ENCODE measurements at places on chromosomes 2 and 18.

DNA sequence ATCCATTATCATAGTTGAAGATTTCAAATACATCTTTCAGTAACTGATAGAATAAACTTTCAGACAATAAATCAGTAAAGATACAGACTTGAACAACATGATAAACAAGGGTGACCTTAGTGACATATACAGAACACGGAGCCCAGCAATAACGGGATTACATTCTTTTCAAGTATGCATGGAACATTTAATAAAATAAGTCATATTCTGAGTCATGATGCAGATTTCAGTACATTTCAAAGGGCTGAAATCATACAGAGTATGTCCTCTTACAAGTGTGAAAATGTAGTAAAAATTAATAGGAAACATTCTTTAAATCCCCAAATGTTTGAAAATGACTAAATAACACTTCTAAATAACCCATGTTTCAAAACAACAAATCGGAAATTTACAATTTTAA lies 17.2 kb upstream of the KLHL29 start:
- DNase-seq = no peak

DNA sequence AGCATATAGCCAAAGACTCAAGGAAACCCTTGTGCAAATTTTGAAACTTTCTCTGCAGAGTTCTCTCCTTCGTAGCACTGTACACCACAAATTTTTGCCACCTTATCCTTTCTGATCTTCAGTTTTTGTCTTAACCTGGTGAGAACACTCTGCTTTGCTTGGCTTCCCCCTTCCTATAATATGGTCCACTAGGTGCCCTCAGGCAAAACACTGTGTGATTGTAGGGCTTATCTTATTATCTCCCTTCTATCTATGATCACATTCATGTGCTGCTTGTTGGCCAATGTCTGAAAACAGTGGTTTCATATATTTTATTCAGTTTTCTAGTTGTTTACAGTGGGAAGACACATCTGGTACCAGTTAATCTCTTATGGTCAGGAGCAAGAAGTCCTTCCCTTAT lies 111.1 kb downstream of the MTX2 start:
- DNase-seq = no peak

DNA sequence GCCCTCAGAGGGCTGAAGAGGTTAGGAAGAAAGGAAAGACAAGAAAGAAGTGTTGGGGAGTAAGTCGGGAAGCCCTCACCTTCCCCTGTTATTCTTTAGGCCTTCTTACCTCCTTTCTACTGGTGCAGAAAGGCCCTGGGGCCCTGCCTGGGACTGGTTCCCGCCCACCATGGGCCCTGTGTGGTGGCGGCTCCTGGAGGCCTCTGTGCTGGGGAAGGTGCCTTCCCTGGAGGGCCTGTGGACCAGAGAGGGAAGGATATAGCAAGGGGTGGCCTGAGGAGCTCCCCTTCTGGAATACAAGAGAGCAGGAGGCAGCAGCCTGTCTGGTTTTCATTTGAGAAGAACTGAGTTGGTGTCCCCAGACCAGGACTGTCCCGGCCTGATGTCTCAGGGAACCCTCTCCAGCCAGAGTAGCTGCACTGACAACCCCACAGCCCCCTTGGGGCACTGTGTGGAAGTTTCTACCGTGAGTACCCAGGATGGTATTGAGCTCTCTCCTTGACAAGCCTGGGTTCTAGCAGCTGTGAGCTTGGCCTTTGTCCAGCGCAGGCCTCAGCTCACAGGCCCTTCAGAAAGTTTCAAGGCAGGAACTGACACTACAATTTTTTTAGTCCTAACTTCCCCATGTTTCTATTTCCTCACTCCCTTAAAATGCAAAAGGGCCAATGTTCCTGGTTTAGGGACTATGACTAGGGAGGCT lies 47.1 kb downstream of the EFR3B start:
- no peak for DNase-seq

DNA sequence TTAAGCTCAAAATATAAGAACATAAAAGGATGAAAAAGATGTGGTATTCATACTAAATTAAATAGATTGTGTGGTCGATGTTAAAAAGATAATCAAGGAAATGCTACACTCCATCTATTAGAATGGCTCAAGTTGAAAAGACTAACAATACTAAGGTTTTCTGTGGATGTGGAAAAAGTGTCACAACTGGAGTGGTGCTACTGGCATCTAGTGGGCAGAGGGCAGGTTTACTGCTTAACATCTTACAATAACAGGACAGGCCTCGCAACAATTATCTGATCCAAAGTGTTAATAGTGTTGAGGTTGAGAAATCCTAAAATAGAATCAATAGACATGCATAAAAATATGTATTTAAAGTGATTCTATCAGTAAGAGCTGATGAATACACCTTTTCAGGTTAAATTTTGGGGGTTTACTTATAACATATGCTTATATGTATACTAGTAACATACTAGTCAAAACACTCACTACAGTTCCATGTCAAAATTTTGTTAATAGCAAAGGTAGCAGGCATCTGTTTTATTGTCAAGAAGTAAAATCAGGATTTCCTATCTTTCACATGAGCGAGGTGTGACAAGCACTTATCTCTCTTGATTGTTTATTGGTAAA lies 91.5 kb upstream of the TMEFF2 start:
- peak; percentile 68 for DNase-seq

DNA sequence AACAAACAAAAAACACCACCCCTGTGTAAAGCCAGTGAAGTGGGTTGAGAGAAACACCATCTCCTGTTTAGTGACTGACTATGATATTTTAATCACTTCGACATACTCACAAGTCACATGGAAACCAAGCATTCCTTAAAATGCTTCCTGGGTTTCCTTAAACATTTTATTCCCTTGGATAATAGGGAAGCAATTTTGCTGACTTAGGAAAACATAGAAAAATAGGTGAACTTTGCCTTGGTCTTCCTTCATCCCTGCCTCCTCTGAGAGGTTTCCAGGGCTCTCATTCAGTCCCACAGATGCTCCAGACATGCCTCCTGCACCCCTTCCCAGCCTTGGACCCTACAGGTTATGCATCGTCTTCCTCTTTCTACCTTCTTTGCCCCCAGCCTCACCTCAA lies 122.6 kb upstream of the SERPINE2 start:
- no peak for DNase-seq

DNA sequence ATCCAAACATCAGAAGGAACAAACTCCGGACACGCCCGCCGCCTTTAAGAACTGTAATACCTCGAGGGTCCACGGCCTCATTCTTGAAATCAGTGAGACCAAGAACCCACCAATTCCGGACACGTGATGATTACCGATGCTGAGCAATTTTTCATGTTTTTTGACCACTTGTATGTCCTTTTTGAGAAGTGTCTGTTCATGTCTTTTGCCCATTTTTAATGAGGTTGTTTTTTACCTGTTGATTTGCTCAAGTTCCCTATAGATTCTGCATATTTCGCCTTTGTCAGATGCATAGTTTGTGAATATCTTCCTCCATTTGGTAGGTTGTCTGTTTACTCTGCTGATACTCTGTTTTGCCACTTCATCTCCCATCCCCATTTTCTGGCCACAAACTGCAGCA lies 150.4 kb downstream of the IRS1 start:
- no peak for DNase-seq

GRCh38 chr18:74083557-74083952 lies 64.1 kb downstream of the FBXO15 start:
- no peak for DNase-seq

GRCh38 chr18:2597639-2598038 lies 26.3 kb downstream of the NDC80 start:
- DNase-seq = no peak

DNA sequence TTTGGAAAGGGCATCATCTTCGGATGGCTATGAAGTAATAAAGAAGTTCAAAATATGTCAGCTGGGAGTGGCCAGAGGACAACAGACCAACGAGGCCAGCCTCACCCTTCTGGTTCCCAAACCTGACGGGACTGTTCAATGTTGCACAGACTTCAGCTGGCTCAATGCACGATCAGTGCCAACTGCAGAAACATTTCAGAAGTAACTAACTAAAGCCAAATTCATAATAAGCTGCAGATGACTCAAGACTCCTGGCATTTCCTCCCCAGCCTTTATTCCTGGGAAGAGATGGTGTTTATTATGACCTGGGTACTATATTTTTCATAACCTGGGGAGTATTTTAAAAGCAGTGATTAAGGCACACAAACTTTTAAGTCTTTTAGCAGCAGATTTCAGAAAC lies 3.8 kb upstream of the ATP6V1C2 start:
- DNase-seq = peak; percentile 88

- no peak for DNase-seq
Measured at GRCh38 chr2:59622599-59623308, 930.7 kb downstream of the BCL11A start.

GRCh38 chr18:23542461-23542860 lies 39.1 kb downstream of the RMC1 start:
- DNase-seq = no peak

DNA sequence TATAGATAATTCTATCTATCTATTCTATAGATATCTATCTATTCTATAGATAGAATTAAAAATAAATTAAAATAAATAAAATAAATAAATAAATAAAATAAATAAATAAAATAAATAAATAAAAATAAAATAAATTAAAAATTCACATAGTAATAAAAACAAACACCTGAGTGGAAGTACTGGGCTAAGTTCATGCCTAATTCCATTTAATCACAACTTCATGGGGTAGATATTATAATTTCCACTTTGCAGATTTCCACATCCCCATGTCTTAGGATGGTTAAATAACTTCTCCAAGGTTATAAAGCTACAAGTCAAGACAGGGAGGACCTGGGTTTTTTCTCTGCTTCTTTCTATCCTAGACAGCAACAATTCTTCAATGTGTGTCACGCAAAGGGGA lies 261.4 kb upstream of the MEX3C start:
- DNase-seq = no peak

DNA sequence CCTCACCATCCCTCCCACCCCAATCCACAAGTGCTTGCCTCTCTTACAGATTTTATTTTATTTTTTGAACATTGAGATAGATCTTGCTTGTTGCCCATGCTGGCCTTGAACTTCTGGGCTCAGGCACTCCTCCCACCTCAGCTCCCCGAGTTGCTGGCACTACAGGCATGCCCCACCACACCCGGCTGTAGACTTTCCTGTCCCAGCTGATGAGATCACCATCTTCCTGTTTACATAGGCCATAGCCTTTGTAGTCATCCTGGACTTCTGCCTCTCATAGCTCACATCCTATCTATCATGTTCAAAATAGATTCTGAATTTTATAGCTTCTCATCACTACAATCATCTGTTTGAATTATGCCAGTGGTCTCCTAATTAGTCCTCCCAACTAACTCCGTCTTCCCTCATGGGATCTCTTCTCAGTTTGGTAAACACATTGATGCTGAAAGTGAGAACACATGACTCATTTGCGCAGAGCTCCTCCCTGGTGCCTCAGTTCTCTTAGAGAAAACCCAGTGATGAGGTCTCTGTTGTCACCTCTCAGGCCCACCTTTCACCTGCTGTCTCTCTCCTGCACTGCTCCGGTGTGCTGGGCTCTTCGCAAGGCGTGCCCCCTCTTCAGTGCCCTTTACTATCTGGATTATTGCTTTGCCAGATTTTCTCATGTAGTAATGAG lies 243.0 kb downstream of the ZNF407 start:
- peak; percentile 43 for DNase-seq

GRCh38 chr2:40716879-40717278 lies 265.0 kb upstream of the SLC8A1 start:
- DNase-seq = peak; percentile 88

GRCh38 chr18:54294274-54294673 lies 25.0 kb downstream of the POLI start:
- no peak for DNase-seq

DNA sequence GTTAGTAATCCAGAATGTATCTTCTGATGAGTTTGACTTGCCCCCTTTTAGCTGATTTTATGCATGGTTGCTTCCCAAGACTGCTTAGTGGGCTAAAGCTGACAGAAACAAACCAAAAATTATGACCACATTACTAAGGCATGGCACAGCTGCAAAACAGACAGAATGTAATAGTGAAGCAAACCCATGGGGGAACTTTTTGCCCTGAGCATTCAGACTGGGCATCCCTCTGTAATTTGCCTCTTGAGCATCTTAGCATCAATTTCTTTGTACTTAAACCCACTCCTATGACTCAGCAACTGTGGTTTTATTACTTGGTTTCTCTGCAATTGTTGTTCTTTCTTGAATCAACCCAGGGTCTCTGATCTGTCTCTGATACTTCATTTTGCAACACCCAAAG lies 487.3 kb upstream of the DCC start:
- DNase-seq = no peak

- no peak for DNase-seq
Measured at GRCh38 chr2:121608367-121608766, 40.9 kb downstream of the CLASP1 start.

- no peak for DNase-seq
Measured at GRCh38 chr18:36676629-36677028, 152.2 kb downstream of the TPGS2 start.

- peak; percentile 49 for DNase-seq
Measured at GRCh38 chr18:11946756-11947155, 34.6 kb upstream of the IMPA2 start.

DNA sequence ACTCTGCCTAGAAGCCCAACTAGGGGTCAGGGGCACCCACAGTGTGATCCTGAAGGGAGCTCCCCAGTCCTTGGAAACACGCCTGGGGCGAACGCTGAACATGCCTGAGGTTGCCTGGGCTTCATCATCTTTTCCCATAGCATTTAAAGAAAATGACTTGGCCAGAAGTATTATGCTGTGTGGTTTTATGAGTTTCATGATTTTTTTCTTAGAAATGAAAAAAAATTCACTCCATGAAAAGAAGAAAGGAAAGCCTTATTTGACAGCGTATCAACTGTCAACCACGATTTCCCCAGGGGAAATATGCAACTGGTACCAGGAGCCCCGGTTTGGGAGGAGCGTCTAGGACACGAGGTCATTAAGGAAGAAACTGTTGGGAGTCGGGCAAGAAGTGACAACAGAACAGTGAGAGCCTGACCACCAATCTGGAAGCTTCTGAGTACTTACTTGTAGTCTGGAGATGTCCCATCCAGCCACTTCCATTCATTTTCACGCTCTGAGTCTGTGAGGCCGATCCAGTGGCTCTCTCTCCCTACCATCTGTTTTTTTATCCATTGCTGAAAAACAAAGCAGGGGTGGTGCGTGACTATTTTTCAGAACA lies 63.5 kb upstream of the THOC1 start:
- DNase-seq = no peak

- DNase-seq = no peak
Measured at GRCh38 chr2:26442707-26443106, 35.2 kb downstream of the OTOF start.

DNA sequence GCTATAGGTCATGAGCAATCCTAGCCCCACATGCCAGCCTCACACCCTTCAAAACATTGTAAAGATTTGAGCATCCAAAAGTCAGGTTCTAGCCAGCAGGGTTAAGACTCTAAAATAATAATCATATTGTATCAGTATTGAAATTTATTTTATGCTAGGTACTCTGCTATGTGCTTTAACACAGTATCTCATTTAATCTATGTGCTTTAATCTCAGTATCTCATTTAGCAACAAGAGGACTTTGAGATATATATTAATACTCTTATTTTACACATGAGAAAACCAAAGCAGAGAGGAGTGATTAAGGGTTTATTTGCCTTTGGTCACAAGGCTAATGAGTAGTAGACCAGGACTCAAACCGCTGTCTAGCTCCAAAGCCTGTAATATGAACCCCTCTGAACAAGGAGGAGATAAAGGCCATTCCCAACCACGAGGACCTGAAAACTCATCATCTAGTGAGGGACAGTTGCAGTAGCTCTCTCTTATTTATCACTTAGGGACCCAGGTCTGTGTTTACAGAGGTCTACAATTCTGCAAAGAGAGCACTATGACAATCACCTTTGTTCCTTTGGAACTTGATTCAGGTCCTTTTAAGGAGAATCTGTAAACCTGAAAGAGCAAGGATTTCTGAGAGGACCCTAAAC lies 116.5 kb upstream of the SERTAD2 start:
- DNase-seq = no peak
